Forelimb muscle (tissue), 1 donor: ENCODE measurements at places on chromosomes 4 and X. TPM values are rescaled to one million over a fixed set of nuclear protein-coding genes. Genes with fewer than 3 reads are reported as not detected.

Gene IQCM
- not detected for polyA plus RNA-seq

Gene SUPT20HL1
- 0.10 TPM for polyA plus RNA-seq

Gene RHOH
- polyA plus RNA-seq, result 0.33 TPM

Gene HS6ST2
- polyA plus RNA-seq, result 46.5 TPM

Gene MAGEB1
- polyA plus RNA-seq, result not detected

Gene TLR10
- polyA plus RNA-seq, result 0.42 TPM

Gene DCHS2
- polyA plus RNA-seq, result 7.4 TPM

Gene SMS
- 76.7 TPM for polyA plus RNA-seq

Gene PRDM5
- 9.0 TPM for polyA plus RNA-seq

Gene HPGD
- polyA plus RNA-seq, result 5.7 TPM

Gene PLCXD1
- polyA plus RNA-seq, result 16.8 TPM

Gene SATL1
- polyA plus RNA-seq, result 0.61 TPM

Gene GRPEL1
- polyA plus RNA-seq, result 30.1 TPM

Gene PALLD
- 167 TPM for polyA plus RNA-seq

Gene GAR1
- polyA plus RNA-seq, result 28.1 TPM

Gene OSTC
- polyA plus RNA-seq, result 149 TPM

Gene ADRA2C
- polyA plus RNA-seq, result 2.1 TPM

Gene S100P
- polyA plus RNA-seq, result 0.67 TPM

Gene BANK1
- polyA plus RNA-seq, result 0.43 TPM

Gene SSX2
- not detected for polyA plus RNA-seq

Gene RPL34
- polyA plus RNA-seq, result 1,928 TPM

Gene UGT2B10
- polyA plus RNA-seq, result not detected

Gene POU3F4
- not detected for polyA plus RNA-seq

Gene HSPA4L
- 9.0 TPM for polyA plus RNA-seq

Gene PAGE2
- not detected for polyA plus RNA-seq

Gene FAM149A
- 5.8 TPM for polyA plus RNA-seq

Gene HPSE
- 0.25 TPM for polyA plus RNA-seq

Gene LPAR4
- polyA plus RNA-seq, result 43.1 TPM

Gene CLNK
- polyA plus RNA-seq, result 0.34 TPM

Gene RTL5
- 10.9 TPM for polyA plus RNA-seq

Gene MAGEA2B
- not detected for polyA plus RNA-seq

Gene PLXNA3
- polyA plus RNA-seq, result 39.1 TPM

Gene UNC5C
- polyA plus RNA-seq, result 0.46 TPM

Gene LAS1L
- 22.1 TPM for polyA plus RNA-seq

Gene DCLK2
- 6.9 TPM for polyA plus RNA-seq

Gene CXCL6
- not detected for polyA plus RNA-seq

Gene ATP2B3
- 0.80 TPM for polyA plus RNA-seq

Gene TEX13B
- polyA plus RNA-seq, result not detected

Gene ATP6AP2
- 59.7 TPM for polyA plus RNA-seq

Gene FHDC1
- 5.6 TPM for polyA plus RNA-seq

Gene SETD7
- polyA plus RNA-seq, result 81.4 TPM

Gene KLB
- 0.09 TPM for polyA plus RNA-seq

Gene PDHA2
- polyA plus RNA-seq, result not detected

Gene SLC2A9
- 3.4 TPM for polyA plus RNA-seq

Gene JCHAIN
- 1.5 TPM for polyA plus RNA-seq

Gene FGFBP1
- polyA plus RNA-seq, result not detected

Gene SYTL4
- polyA plus RNA-seq, result 6.6 TPM

Gene CLDN22
- polyA plus RNA-seq, result not detected

Gene NPY5R
- polyA plus RNA-seq, result not detected

Gene ARHGAP36
- polyA plus RNA-seq, result 520 TPM

Gene TRIM60
- polyA plus RNA-seq, result not detected

Gene GUCY1A1
- polyA plus RNA-seq, result 11.1 TPM

Gene DCX
- 12.0 TPM for polyA plus RNA-seq

Gene GPRIN3
- polyA plus RNA-seq, result 3.0 TPM

Gene ETDB
- not detected for polyA plus RNA-seq

Gene ANTXR2
- 98.0 TPM for polyA plus RNA-seq

Gene SPANXC
- not detected for polyA plus RNA-seq

Gene KLF8
- polyA plus RNA-seq, result 4.7 TPM
